Karpas-422 (cell line): ENCODE measurements at places on chromosomes 16 and 17. TPM values are rescaled to one million over a fixed set of nuclear protein-coding genes. Genes with fewer than 3 reads are reported as not detected.
A peak's percentile ranks its signal among the peaks of the same experiment; 100 is the strongest.

DNA sequence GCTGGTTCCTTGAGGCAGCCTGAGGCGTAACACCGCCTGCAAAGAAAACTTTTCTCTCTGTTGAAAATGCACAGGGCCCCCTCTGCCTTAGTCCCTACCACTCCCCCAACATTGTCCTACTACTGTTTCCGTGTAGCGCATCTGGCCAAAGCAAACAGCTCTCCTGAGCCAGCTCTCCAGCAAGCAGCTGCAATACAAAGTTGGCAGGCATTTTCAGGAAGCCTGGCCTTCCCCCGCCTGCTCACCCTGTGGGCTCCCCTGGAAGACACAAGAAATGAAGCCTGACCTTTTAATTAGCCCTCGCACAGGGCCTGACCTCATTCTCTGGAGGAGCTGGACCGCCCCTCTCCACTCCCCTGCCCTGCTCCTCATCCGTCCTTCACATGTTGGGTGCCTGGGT lies 66.7 kb downstream of the SOX9 start:
- DNase-seq = no peak

The CLEC18A gene
- 3.4 and 4.9 TPM in 2 replicates for total RNA-seq

- DNase-seq = peak; percentile 37
Observed at GRCh38 chr17:43469145-43469544, 14.6 kb upstream of the DHX8 start.

- peak; percentile 89 for DNase-seq
Observed at GRCh38 chr16:30927789-30928378, 4.5 kb downstream of the FBXL19 start.

GRCh38 chr17:45703348-45703747 lies 80.8 kb upstream of the CRHR1 start:
- no peak for DNase-seq

The SMTNL2 gene
- total RNA-seq = 0.45 TPM in 1 of 2 replicates, not detected in the other

DNA sequence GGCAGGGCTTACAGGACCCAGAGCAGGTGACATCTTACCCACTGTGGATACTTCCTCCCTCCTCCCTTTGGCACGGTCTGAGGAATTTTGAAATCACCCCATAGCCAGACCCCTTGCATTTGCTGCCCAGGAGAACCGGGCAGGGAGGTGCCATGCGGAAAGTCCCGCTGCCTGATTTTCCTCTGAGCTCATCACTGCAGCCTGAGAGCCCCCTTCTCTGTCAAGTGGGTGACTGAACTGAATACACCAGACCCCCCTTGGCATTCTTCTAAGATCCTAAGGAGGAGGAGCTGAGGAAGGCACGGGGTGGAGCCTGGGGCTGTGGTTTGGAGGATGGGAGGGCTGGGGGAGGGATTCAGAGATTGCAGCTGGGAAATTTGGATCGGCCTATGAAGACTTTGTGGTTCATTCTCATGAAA lies 173.4 kb downstream of the RAB11FIP4 start:
- DNase-seq = no peak

DNA sequence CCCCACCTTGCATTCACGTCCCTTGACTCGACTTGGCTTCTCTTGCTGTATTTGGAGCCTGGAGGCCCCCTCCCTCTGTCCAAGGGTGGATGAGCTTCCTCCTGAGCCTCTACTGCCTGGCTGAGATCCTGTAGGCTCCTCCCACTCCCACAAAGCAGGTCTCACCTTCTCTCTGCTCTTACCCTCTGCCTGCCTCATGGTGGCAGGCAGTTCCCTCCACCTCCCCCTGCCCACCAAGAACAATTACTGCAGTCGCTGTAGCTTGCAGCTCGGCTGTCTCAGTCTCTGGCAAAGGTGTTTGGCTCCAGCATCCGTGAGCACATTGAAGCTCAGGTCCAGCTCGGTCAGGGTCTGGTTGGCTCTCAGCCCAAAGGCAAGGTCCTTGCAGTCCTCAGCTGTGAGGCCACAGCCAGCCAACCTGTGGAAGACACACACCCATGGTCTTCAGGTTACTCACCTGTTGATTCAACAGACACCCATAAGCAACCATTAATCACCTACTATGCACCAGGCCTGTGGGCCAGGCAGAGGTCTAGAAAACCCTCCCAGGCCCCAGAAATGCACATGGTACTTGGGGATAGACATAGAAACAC lies 42.6 kb downstream of the NLRP1 start:
- DNase-seq = no peak

The ERBB2 gene
- 7.3 and 10.9 TPM in 2 replicates for total RNA-seq

GRCh38 chr16:69698404-69698803 lies 28.0 kb downstream of the NQO1 start:
- no peak for DNase-seq

The CLCN7 gene
- 8.9 and 29.2 TPM in 2 replicates for total RNA-seq

The BICDL2 gene
- not detected in 2 replicates for total RNA-seq

DNA sequence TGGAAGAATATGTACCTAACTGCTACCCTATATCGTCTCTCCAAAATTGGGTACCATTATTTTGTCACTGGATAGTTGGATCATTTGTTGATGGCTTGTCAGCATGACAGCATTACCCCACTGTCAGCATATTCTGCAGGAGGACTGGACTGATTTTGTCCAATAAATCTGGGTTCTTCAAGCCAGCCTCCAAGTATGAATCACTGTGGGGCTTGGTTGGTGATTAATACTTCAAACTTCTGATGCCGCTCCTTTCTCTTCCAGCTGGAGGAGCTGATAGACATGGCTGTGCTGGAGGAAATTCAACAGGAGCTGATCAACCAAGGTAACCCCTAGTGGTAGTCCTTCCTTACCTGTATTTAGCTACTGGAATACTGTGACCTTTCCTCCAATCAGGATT lies 2.5 kb downstream of the RPAIN start:
- DNase-seq = no peak

The ZNF19 gene
- total RNA-seq = 5.7 and 6.6 TPM in 2 replicates

DNA sequence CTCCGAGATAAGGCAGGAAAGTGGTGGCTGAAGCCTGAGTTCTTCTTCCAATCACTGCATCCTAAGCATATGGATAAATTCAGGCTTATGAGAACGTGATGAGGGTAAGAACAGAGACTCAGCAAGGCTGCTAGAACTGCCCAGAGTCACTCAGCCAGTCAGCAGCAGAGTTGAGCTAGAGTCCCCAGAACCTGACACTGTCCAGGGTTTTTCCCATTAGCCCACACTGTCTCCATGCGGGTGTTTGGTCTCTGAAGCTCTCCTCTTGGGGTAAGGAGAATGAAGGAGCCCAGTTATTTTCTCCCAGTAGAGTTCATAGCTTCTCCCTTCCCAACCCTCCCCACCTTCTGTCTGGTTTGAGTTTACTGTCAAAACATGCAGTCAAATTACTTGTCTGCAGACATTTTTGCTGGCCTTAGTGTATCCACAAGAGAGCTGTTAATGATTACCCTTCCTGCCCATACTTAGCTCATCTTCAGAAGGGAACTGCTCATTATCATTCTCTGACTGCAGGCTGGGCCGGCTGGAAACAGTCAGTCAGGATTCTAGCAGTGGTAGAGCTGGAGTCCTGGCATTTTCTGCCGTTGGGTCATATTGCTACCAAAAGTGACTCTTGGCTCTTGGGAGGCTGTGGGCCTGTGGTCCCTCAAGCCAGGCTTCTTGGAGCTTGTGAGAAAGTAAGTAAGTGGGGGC lies 460.0 kb downstream of the HS3ST3B1 start:
- no peak for DNase-seq

The OR3A2 gene
- not detected in 2 replicates for total RNA-seq
